ENCODE measurements at places on chromosomes 5 and 9. TPM values are rescaled to one million over a fixed set of nuclear protein-coding genes. Genes with fewer than 3 reads are reported as not detected.

Gene EDIL3
- 220 TPM for total RNA-seq

Gene NEK6
- total RNA-seq: 5.4 TPM

Gene F2RL2
- not detected for total RNA-seq

Gene STOM
- total RNA-seq: 2.0 TPM

Gene RC3H2
- 71.7 TPM for total RNA-seq

Gene ARID3C
- not detected for total RNA-seq

Gene STPG3
- not detected for total RNA-seq

DNA sequence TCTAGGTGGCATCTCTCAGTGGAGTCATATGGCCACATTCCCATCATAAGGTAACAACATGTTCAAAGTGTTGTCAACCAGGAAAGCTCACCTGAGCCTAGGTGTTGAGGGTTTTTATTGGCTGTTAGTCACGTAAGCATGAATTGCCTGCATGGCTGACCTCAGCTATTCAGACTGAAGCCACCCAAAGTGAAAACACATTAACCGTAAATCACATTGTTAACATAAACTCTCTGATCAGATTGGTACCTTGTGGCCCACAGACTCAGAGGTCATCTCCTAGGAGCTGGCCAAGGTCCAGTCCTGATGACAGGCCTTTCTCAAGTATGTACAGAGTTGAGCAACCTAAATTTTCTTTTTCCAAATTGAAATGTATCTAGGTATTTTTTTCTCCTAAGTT, 26.7 kb downstream of the SRFBP1 start:
- DNase-seq: no peak

- DNase-seq: no peak
Measured at GRCh38 chr9:93507768-93508167, 54.4 kb upstream of the FAM120AOS start.

DNA sequence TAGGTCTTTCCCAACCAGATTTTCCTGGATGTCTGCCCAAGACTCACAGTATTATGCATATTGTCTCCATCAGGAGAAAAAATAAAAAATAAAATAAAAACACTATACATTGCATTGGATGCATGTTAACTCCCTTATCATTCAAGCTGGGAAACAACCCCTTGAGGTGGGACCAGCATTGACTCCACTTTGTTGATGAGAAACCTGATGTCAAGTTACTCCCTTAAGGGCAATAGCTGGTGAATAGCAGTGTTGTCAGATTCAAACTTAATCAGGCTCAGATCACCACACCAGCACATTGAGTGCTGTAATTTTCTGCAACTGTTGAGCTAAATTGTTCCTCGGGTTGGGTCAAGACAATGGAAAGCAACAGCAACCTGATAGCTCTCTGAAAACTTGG, 264.0 kb upstream of the TRIM32 start:
- DNase-seq: no peak

DNA sequence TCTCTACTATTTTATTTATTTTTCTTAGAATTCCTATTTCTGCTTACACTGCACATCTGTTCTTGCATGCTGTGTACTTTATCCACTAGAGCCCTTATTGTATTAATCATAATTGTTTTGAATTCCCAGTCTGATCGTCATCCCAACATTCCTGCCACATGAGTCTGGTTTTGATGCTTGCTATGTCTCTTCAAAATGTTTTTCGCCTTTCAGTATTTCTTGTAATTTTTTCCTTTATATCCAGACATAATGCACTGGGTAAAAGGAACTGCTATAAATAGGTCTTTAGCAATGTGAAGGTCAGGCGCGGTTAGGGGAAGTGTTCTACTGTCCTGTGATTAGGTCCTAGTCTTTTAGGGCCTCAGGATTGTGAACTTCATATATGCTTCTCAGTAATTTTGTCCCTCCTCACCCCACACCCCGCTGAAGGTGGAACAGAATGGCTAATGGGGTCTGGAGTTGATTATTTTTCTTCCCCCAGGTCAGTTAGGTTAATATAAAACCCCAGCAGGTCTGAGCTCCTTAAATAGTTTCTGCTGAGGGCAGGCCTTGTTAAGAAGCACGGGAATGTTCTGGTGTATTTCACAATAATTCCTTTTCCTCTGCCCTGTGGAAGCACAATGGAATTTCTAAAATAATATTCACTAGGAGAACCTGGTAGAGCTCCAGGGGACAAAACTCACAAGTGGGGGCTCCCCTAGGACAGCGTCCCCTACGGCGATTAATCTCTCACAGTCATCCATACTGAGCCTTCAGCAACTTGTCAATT, 146.6 kb upstream of the TUT7 start:
- no peak for DNase-seq

- DNase-seq: peak; percentile 19
Measured at GRCh38 chr9:133701321-133701980, 36.7 kb downstream of the SARDH start.

DNA sequence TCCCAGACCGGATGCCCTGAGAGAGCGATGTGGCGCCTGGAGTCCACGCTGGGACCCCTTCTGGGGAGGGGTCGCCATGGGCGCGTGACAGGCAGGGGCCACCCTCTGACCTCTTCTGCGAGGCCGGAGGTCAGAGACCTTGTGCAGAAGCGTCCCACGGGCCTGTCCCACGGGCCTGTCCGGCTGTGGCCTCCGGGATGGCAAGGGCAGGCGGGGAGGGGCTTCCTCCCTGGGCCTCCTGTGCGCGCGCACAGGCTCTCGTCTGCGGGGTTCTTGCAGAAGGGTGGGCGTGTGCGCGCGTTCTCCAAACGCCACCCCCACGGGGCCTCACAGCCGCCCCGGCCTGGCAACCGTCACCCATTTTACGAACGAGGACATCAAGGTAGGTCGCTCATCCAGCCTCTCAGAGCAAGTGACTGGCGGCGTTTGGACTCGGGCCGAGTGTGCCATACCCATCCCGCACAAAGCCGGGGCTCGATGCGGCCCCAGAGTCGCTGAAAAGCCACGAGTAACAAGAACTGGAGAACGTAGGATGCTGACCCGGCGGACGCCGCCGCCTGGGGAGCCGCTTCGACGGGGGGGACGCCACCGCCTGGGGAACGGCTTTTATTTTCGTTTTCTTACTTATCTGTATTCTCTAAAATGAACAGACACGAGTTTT, 897 bp downstream of the AHRR start:
- peak; percentile 47 for DNase-seq

DNA sequence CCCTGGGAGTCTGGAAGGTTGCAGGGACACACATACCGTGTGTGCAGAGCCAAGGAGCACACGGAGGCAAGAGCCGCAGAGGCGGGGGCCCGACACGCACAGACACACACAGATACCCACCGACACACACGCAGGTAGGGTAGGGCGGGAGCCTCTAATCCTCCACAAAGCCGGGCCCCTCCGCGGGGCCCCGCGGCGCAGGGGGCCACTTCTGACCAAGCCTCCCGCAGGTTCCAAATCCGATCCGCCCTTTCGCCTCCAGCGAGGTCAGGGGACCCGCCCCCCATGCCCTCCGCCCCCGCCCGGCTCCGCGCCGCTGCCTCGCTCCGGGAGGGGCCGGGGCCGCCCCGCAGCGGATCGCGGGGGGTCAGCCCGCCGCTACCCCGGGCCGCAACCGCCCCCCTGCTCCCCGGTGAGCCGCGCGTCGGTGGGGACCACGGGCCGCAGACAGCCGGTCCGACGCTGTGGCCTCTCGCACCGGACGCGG, 1.4 kb upstream of the LMX1B start:
- peak; percentile 33 for DNase-seq

- DNase-seq: no peak
Measured at GRCh38 chr5:17405976-17406375, 92.1 kb upstream of the TAF11L2 start.

DNA sequence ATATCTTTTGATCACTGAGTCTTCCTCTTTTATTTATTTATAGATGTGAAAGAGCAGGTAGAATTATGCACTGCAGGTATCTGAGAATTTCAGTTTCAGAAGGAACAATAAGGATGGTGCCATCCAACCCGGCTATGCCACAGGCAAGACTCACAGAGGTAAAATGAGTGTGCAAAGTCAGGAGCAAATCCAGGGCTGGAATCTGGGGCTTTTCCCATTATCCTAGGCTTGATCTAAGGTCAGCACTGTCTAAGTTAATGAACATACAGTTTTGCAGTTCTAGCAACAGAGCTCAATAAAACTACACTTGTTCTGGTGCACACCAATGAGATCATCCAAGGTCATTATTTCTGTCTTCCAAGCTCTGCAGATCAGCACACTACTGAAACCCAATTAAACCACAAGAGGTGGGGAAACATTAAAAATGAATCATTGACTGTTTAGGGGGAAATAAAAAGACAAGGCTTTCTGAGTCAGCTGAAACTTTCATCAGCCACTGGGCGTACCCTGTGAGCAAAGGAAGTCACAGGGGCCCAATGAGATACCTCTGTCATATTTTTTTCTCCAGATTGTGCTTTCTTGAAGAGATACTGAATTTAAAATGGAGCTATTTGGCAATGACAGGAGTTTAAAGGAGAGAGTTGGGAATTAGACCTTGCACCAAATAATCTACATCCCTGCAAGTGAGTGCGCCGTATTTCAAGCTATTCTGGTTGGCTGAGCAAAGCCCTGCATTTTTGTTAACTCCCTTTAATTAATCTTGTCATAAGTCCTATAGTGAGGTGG, 662.2 kb upstream of the ZNF608 start:
- no peak for DNase-seq

GRCh38 chr5:65013166-65013565, 244.4 kb downstream of the CWC27 start:
- DNase-seq: no peak

GRCh38 chr5:34616651-34617050, 39.5 kb upstream of the RAI14 start:
- DNase-seq: no peak

GRCh38 chr9:6681957-6682501, 36.5 kb upstream of the GLDC start:
- no peak for DNase-seq
